ENCODE measurements at places on chromosomes 1 and 21.

DNA sequence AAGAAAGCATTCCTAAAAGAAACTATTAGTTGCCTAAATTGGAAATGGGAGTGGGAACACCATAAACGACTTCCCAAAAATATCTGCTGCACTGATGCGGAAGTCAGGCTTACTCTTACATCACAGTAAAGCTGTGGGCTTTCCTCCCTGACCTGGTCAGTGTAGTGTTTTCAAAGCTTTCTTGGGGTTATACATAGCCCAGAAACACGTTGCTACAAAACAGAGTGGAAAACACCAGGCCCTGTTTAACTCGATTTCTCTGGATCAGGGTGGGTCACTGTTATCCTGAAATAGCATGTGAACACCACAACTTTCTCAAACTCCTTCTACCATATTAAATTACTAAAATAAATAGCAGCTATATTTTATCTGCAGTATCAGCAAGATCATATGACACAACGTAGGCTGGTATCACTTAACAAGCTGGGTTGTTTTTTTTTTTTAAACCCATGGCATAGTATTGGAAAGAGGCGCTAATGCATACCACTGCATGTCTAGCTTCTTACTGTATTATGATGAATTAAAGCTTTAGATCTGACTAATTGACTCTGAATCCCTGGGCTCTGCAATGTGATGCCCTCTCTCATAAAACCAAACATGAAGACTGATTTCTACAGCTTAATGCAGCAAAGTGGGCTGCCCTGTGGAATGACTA lies 184.6 kb downstream of the TGFB2 start:
- DNase-seq: no peak

DNA sequence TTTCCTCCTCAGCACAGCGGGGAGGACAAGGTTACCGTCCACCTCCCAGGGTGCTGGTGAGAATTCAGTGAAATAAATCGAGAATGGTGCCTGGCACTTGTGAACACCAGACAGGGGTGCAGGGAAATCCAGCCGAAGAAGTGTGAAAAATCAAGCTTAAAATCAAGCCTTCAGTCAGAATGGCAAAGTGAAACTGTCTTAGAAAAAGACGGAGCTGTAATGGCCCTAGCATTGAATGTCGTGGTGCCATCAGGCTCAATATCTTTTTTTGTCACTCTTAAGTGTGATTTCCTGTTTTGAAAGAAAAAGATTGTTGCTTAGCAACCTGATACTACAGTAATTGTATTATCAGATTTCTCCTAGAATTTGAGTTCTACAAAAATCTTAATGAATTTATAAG lies 22.1 kb downstream of the EDARADD start:
- peak; percentile 15 for DNase-seq

DNA sequence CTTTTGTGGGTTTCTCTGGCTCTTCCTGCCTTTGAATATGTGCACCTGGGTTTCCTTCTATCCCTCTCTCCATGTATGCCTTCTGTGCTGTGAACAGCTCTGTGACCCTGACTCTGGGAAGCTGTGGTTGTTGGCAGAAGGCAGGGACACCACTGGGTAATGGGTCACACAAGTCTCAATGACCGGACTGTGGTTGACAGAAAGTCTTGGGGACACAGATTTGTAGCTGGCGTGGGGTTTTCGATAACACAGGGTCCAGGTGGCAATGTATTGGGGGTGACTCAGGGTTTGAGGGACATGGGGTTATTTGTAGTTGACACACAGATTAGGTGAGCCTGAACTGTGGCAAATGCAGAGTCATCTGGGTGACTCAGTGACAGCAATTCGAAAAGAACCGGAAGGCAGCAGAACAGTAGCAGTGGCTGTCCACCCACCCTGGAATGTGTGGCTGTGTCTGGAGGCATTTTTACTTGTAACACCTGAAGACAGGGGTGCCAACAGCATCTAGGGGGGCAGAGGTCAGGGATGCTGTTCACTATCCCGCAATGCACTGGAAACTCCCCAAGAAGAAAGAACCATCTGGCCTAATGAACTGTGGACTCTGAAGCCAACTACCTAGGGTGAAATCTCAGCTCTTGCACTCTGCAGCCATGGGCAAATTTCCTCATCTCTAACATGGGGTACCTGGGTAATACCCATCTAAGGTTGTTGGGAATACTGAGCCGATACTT lies 13.0 kb upstream of the SLC6A9 start:
- DNase-seq: no peak

DNA sequence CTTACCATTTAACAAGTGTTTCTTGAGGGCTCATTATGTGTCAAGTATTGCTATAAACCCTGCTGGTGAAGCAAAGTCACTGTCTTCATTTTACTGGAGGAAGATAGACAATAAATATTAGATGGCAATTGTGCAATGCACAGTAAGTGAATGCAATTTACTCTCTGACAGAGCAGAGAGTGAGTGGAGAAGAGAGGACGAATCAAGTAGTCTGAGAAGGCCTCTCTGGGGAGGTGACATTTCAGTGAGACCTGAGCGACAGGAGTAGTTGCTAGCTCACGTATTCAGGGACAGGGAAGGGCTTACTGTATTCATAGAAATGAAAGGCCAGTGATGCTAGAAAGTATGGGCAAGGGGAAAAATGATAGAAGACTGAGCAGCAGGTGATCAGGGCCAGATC lies 1.2 kb upstream of the NMNAT2 start:
- DNase-seq: no peak

DNA sequence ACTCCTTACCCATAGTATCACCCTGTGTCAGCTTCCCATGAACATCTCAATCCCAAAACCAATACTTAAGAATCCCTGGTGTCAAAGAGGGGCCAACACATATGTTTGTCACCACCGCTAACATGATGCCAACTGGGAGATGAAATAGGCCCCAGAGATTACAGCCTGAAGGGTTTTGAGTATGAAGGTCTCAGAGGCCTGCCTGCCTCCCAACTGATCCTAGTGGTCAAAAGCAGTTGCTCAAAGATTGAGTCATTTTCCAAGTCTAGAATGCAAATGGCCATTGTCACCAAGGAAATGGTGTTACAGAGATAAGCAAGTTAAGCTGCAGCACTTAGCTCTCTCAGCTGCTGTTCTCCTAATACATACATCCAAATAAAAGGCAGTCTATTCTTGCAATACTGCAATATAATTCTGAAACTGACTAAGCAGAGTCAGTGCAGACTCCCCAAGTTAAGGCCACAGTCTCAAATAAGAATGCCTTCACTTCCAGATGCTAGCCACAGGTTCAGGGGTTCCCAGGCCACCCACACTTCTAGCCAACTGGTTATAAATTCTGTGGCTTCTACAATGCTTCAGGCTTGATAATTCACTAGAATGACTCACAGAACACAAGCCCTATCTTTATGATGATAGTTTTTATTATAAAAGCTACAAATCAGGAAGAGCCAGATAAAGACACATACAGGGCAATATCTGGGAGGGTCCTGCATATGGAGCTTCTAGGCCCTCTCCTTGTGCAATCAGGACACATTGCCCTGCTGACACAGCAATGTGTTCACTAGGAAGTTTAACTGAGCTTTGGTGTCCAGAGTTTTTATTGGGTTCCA lies 18.7 kb downstream of the DUSP10 start:
- DNase-seq: peak; percentile 71

GRCh38 chr1:29648026-29648425 lies 411.7 kb downstream of the PTPRU start:
- DNase-seq: no peak

DNA sequence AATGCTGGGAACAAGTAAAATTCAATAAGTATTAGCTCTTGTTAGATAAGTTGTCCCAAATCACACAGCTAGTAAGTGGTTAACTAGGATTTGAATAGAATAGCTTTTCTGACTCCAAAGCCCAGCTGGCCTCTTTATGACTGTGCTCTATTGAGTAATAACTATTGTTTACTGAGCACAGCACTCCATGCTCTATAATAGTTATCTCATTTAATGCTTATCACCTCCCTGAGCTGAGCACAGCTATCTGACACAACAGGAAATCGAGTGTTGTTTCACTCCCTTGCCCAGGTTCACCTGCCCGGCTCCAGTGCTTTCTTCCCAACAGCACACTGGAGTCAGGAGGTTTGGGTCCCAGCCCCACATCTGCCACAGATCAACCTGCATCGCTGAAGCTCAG lies 38.8 kb upstream of the STMN1 start:
- peak; percentile 38 for DNase-seq

GRCh38 chr1:175443332-175443731 lies 250.8 kb upstream of the KIAA0040 start:
- DNase-seq: no peak
